ENCODE measurements at places on chromosomes 16 and 17. TPM values are rescaled to one million over a fixed set of nuclear protein-coding genes. Genes with fewer than 3 reads are reported as not detected.

MT4 gene
- total RNA-seq = not detected

C17orf67 gene
- 1.2 TPM for total RNA-seq

DCTPP1 gene
- 18.8 TPM for total RNA-seq

FSCN2 gene
- 14.4 TPM for total RNA-seq

FAM20A gene
- total RNA-seq = 20.8 TPM

TNFRSF13B gene
- total RNA-seq = not detected

YBX2 gene
- total RNA-seq = 4.1 TPM

ALOX12 gene
- total RNA-seq = not detected

MLKL gene
- 12.0 TPM for total RNA-seq

TRAF4 gene
- 64.3 TPM for total RNA-seq

CXCL16 gene
- total RNA-seq = 13.7 TPM

TBC1D3C gene
- total RNA-seq = not detected

ITGA2B gene
- 2.0 TPM for total RNA-seq

TPSB2 gene
- 1.1 TPM for total RNA-seq

DPEP3 gene
- 0.40 TPM for total RNA-seq

KRT17 gene
- total RNA-seq = 0.56 TPM

CRHR1 gene
- not detected for total RNA-seq

DNAJC7 gene
- total RNA-seq = 65.5 TPM

EPN2 gene
- 25.5 TPM for total RNA-seq

PRSS33 gene
- not detected for total RNA-seq

SDR42E2 gene
- total RNA-seq = not detected

CCL3 gene
- 1.7 TPM for total RNA-seq

SRCIN1 gene
- total RNA-seq = 0.89 TPM

SLFN14 gene
- total RNA-seq = not detected

PHKG2 gene
- 50.5 TPM for total RNA-seq

KRT33A gene
- total RNA-seq = not detected

ABCC11 gene
- not detected for total RNA-seq

CTRB2 gene
- total RNA-seq = not detected
